Left renal cortex interstitium (tissue), 4 donors: ENCODE measurements at places on chromosomes 2 and 18.

DNA sequence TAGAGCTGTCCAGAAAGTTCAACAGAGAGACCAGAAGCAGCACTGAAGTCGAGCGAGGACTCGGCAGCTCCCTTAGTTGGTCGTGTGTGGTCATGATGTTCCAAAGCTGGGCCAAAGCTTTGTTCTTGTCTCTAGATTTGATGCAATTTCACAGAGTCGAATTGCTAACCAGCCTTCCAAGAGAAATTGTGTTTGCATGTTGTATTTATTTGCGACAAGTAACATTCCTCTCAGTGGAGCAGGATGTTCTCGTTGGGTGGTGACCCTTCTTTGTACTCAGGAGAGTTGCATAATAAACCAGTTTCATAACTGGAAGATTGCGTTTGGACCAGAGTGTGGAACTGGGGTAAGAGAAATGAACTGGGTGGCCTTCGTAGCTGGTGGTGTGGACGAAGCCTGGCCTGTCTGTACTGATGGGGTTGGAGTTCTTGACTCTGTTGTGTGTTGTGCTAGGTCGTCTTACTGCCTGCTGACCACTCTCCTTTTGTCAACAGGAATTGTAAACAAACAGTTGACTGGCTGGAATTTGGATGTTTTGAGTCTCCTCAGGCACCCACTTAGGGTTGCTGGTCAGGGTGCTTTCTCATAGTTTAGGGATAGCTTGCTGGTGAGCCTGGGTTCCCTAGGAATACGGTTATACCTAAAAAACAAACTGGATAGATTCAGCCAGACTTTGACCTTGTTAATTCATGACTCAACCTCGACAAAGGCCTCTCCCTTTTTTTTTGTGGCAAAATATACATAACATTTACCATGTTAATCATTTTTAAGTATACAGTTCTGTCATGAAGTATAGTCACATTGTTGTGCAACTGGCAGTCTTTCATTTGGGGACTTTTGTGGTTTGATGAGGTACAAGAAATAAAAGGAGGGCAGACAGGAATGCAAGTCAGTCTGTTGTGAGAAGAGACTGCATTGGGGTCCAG is 28.9 kb upstream of the TOGARAM2 start:
- no peak for DNase-seq

GRCh38 chr2:142997231-142997630 is 119.8 kb downstream of the KYNU start:
- DNase-seq, result no peak

DNA sequence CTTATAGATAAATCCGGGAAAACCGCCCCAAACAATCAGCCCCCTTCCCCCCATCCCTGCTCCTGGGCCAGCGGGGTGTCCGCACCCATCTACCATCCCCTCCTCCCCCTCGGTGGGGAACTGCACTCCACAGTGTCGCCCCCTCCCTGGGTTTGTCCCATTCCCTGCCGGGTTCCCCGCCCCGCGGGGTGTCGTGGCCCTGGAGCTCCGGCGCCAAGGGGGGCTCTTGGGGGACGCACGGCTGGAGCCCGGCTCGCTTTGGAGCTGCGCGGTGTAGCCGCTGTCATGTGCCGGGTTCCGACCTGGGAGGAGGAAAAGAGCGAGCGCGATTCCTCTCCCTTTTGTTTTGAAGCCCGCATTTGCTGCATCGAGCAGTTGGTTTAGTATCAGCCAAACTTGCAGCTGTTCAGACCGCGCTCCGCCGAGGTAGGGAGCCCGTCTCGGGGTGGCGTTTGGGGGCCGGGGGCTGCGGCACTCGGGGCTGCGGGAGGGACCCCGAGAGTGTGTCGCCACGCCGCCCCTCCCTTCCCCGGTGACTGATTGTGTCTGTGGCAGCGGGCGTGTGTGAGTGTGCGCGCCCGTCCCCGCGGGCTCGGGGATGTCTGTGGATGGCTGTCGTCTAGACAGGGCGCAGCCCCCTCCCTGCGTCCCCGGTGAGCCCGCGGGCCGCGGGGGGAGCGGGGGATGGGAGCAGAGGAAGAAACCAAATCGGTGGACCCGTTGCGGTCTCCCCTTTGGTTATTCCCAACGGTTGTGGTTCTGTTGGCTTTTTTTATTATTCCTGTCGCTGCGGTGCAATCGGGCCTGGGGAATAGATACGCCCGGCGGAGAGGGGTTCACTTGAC is 797 bp downstream of the CTIF start:
- no peak for DNase-seq

GRCh38 chr2:113795405-113795920 is 39.0 kb upstream of the SLC35F5 start:
- no peak for DNase-seq

DNA sequence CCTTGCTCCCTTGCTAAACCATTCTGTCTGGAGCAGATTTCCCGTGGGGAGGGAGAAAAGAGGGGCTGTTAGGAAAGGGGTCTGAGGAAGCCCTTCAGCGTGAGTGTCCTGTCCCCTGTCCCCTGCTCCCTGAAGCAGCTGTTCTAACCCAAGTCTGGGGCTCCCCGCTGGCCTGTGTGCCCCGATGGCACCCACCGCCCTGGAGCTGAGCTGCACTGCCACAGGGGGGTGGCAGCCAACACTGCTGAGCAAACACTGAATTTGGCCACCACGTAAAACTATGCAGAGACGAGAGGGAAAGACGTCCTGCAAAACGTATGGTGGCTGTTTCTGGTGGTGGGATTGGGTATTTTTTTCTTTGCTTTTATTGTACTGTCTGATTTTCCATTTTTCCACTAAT is 17.9 kb downstream of the KCNG2 start:
- no peak for DNase-seq

- no peak for DNase-seq
Observed at GRCh38 chr2:2859164-2859563, 518.5 kb downstream of the EIPR1 start.
